ENCODE measurements at places on chromosomes 6 and 20.

GRCh38 chr6:105449756-105450390 lies 47.0 kb upstream of the PREP start:
- no peak for DNase-seq

GRCh38 chr6:157516319-157517026 lies 135.5 kb downstream of the ZDHHC14 start:
- no peak for DNase-seq

DNA sequence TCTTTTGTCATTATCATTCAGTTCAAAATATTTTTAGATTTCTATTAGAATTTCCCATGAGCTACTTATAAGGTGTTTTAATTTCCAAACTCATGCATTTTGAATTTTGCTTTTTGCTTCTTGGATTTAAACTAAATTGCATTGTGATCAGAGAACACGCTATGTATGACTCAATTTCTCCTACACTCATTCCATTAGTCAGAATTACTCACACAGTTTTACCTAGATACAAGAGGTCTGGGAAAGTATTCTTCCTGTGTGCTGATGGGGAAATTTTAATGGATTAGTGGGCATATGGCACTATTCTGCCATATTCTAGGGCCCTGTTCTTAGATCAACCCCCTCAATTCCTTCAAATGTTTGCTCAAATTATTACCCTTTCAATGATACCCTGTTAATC lies 49.9 kb upstream of the BMP5 start:
- DNase-seq = no peak

- DNase-seq = no peak
Observed at GRCh38 chr6:23620911-23621401, 505.1 kb upstream of the NRSN1 start.

GRCh38 chr6:32668226-32668747 lies 1.8 kb upstream of the HLA-DQB1 start:
- DNase-seq = no peak

- DNase-seq = no peak
Observed at GRCh38 chr6:106281088-106281487, 44.5 kb downstream of the ATG5 start.

All from omental fat pad (tissue), 4 donors.